Stimulated activated naive B cell treated with anti-CD40 and anti-IgM and Interleukin-4, amounts not matched to agents 10 μg/mL and 1 μg/mL and 100 μg/mL, for 72 hours (primary cell): ENCODE measurements at places on chromosomes 2 and 18.

DNA sequence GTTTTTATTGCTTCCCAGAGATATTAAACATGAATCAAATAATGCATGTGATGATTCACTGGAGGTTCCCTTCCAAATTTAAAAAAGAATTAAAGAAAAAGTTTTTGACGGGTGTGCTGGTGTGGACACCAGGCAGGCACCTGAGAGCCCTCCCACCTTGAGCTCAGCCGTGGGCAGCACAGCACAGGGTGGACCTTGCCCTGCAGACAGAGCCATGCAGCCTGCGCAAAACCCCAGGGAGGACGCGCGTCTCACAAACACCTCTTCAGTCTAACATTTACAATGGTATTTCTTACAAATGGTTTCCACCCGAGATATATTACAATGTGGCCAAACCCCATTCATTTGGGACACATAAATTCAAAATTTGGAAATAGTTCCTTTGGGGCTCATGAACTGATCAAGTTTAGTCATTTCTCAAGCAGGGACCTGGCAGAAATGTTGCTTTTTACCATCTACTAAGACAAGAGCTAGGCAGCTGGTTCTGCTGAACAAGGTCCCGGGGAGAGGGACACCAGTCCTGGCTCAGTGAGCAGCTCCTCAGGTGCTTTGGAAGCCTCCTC, 45.4 kb downstream of the ODC1 start:
- no peak for DNase-seq

GRCh38 chr2:28269019-28269784, 123.5 kb upstream of the FOSL2 start:
- DNase-seq, result no peak

- no peak for DNase-seq
Measured at GRCh38 chr2:176177580-176178037, 10.9 kb upstream of the HOXD1 start.

DNA sequence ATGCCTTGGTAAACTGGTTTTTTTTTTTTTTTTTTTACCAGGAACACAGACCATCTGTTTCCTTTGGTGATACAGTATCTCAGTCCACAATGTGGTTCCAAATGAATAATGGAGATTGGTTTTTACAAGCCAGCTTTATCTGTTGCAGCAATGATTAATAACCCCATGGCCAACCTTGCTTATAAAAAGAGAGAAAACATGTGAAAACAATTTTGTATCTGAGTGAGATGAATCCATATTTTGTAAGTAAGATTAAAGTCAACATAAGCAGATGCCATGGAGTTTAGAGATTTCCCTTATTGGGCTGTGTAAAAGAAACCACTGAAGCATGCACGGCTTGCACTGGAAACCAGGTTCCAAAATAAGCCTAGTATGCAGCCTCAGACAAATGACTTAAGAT, 108.6 kb upstream of the CNTNAP5 start:
- DNase-seq, result no peak

GRCh38 chr2:15141211-15141610, 419.9 kb downstream of the NBAS start:
- DNase-seq, result no peak

DNA sequence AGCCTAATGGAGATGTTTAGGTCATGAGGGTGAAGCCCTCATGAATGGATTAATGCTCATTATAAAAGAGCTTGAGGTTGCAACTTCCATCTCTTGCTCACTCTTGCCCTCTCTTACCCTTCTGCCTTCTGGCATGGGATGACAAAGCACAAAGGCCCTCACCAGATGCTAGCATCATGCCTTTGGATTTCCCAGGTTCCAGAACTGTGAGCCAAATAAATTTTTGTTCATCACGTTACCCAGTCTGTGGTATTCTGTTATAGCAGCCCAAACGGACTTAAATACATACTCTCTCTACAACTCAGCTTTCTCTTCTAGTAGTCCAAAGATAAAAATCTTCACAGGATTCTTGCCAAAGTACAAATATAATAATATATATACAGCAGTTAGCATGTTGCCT, 75.8 kb downstream of the LNPK start:
- DNase-seq, result no peak

DNA sequence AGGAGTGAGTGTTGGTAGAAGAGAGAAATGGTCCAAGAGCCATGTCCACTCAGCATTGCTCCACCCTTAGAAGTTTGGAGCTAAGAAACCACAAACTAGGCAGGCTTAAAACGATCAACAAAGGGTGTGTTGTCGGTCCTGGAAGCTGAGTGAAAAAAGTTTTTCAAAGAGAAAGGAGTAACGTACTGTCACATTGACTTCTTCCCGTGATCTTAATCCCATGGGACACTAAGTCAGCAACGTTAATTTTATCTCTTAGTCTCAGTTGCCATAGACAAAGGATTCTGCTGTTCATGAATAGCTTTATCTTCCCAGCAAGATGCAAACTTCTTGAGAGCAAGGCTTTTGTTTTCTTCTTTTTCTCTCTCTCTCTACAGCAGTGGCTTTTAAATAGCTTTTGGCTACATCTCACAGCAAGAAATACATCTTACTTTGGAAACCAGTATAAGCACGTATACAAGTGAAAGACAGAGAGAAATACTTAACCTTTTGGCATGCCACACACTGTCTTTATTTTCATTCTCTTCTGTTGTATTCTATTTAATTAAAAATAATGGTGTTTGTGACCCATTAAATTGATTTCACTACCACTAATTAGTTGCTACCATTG, 377.4 kb downstream of the TGIF1 start:
- no peak for DNase-seq

GRCh38 chr18:7170292-7170691, 52.7 kb upstream of the LAMA1 start:
- no peak for DNase-seq

- DNase-seq, result no peak
Measured at GRCh38 chr18:76524900-76525698, 30.1 kb upstream of the ZNF516 start.
